HTR-8/SVneo (cell line): ENCODE measurements at places on chromosomes 13 and 19.

DNA sequence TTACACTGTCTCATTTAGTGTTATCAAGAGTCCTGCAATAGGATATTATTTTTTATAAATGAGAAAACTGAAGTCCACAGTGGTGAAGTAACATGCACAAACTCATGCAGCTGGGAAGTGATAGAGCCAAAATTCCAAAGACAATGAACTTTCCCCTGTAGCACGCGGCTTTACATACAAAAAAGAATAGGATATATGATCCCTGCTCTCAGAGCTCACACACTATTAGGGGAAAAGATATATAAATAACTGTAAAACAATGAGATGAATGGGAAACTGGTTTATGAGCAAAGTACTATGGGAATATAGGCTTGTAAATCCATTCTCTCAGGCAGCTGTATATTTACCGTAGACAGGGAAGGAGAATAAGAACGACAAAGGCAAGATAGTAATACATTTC lies 39.7 kb downstream of the THSD1 start:
- DNase-seq = no peak

- DNase-seq = no peak
Measured at GRCh38 chr19:54473892-54474372, 836 bp upstream of the CDC42EP5 start.

DNA sequence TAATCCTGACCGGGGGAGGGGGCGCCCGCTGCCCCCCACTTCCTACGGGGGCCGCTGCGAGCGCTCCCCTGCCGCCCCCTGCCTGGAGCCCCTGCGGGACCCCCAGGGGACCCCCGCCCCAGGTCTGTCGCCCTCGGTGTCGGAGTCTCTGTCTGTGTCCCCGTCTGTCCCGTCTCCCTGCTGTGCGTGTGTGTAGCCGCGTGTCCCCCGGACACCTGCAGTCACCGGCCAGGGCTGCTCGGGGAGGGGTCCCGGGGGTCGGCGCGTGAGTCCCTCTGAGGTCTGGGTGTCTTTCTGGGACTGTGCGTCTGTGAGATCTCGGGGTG lies 7.7 kb upstream of the NFIC start:
- no peak for DNase-seq

DNA sequence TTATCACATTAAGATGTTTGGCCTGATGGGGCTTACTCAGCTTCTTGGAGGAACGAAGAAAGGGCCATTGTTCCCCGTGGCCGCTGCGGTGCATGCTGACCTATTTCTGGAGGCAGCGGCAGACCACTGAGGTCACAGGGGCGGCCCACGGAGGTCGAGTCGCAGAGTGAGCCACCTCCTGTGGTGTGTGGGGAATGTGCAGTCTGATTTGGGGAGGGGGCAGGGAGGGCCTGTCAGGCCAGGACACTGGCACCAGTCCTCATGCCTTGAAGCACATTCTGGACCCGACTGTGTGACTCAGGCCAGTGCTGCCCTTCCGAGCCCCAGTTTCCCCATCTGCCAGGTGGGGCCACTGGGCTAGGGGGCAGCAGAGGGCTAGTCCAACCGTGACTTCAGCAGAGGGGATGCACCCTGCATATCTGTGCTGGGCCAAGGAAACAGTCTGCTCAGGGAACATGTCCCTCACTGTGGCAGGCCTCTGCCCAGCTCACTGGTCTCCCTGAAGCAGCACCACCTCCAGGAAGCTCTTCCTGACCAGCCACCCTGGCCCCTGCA lies 6.3 kb downstream of the SLC7A10 start:
- no peak for DNase-seq

- no peak for DNase-seq
Measured at GRCh38 chr19:49200238-49200862, 42.8 kb downstream of the TRPM4 start.

DNA sequence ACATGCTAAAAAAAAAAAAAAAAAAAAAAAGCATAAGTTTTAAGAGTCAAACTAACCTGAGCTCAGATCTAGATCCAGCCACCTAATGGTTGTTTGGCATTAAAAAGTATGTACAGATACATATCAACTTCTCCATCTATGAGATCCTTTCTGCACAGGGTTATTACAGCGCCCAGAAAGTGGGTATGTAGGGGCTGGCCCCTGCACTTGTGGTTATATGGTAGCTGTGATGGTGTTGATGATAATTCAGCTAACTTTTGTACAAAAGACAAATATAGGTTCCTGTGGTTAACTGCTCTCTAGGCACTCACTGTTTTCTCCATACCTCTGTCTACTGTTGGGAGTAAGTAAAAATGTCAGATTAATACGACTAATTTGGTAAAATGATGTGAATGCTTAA lies 81.7 kb downstream of the TNFRSF19 start:
- no peak for DNase-seq

DNA sequence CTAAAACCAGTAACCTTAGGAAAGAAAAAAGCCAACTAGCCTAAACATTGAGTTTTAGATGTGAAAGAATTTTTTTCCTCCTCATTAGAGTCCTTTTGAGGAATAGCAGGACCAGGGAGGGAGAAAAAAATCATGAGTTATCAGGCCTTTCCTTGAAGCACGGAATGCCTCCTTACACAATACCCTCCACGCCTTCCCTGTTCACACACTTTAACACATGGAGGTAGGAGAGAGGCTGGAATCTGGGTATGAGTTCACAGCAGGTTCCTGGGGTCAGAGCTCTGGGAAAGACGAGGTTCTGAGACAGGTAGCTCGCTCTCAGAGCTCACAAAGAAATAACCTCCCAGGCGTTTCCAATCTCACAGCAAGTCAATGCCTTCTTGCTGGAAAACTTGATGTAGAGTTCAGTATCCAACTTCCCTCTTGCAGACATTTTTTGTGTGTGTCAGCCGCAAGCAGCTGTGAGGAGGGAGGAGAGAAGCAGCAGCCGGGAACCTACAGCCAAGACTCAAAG lies 716 bp downstream of the ZNF573 start:
- DNase-seq = no peak

DNA sequence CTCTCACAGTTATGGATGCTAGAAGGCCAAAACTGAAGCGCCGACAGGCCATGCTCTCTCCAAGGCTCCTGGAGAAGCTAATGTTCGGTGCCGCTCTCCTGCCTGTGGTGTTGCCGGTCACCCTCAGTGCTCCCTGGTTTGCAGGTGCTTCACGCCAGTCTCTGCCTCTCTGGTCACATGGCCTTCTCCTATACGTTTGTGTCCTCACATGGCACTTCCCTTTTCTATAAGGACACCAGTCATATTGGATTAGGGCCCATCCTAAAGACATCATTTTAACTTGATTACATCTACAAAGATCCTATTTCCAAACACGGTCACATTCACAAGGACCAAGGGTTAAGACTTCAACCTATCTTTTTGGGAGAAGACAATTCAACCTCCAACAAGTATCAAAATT lies 671.3 kb upstream of the ARGLU1 start:
- DNase-seq = no peak
